C1 segment of cervical spinal cord (tissue), 14 donors: ENCODE measurements at places on chromosomes 3 and 15.

GRCh38 chr15:71662306-71662705 is 148.0 kb upstream of the NR2E3 start:
- no peak for DNase-seq

- DNase-seq = no peak
Measured at GRCh38 chr15:71043373-71043772, 71.9 kb upstream of the THSD4 start.

DNA sequence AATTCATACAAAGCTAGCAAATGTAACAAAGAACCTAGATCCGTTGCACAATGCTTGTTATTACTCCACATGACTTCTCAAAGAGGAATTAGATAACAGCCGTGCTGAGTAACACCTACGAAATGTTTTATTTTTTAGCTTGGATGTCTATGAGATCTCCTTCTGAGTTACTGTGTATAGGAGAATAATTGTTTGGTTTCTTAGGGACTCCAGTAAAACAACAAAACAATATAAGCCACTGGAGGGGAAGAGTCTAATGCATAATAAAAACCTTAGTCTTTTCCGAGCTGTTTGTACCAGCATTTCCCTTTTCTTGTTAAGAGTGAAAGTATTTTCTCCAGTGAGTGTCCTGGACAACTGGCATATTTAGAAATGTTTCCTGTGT is 15.6 kb downstream of the SNAP23 start:
- DNase-seq = no peak

- DNase-seq = no peak
Measured at GRCh38 chr3:59717679-59718205, 667.9 kb upstream of the CFAP20DC start.

- no peak for DNase-seq
Measured at GRCh38 chr3:69890084-69890483, 109.4 kb upstream of the SAMMSON start.

GRCh38 chr3:113834983-113835382 is 3.6 kb upstream of the GRAMD1C start:
- no peak for DNase-seq

- peak; percentile 76 for DNase-seq
Measured at GRCh38 chr3:4977001-4977852, 2.0 kb upstream of the BHLHE40 start.

DNA sequence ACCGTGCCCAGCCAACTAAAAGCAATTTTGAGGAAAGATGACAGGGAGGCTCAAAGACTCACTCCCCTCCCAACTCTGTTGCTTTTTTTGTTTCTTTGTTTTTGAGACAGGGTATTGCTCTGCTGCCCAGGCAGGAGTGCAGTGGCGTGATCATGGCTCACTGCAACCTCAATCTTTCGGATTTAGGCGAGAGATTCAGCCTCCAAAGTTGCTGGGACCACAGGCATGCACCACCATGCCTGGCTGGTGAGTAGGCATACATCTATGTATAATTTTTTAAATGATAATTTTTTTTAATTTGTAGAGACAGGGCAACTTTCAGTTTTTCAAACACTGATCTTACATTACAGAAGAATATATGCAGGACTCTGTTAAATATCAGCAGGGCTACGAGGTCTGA is 15.8 kb upstream of the THUMPD3 start:
- no peak for DNase-seq

DNA sequence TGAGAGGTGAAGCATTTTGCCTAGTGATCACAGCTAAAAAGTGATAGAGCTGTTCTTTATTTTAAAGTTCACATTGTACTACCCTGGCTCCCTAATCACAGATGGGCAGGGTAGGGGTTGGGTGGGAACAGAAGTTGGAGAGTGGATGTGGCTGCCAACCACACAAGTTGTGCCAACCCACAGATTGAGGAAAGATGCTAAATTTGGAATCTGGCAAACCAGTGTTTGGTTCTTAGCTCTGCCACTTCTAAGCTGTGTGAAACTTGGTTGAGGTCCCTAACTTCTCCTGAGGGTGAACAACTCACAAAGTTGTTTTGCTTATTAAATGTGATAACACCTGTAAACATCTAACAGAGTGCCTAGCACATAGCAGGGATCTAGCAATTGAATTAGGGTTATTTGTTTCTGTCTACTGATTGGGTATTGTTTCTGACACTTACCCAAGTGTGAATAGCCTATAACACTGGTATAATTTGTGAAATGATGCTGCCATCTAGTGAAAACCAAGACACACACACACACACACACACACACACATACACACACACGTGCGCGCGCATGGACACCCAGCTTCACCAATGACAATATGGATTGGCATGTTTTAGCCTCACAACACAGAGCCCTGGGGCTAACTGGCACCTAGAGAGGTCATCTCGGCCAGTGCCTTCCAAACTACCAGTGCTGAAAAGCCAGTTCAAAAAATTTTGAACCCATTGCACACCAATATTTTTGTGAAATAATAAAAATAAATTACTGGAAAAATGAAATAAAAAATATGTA is 25.3 kb downstream of the ADGRG7 start:
- no peak for DNase-seq

GRCh38 chr3:152797751-152798432 is 37.0 kb upstream of the P2RY1 start:
- DNase-seq = no peak

DNA sequence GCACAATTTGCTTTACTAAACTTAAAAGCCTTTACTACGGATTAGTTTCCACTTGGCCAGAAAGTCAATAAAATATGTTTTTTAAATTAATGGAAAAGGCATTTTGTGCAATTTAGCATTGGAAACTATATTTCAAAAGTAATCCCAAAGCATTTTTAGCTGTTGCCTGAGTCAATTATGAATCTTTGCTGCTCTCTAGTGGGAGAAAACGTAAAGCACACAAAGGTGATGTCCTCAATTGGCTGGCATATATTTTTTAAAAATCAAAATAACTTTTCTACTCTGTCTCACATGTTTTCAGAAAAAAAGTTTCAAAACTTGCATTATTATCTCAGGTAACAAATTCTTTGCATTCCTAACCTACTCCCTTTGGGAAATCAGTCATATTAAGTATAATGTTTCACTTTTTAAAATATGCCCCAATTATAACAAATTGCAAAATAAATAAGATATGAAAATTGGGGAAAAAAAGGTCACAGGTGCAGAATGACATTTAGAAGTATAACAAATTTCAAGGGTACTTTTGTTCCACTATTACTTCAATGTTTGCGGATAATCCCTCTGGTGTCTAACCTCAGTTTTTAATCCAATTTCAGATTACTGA is 47.2 kb upstream of the TEX55 start:
- DNase-seq = no peak

- DNase-seq = no peak
Measured at GRCh38 chr3:157134620-157135191, 25.2 kb downstream of the CCNL1 start.

DNA sequence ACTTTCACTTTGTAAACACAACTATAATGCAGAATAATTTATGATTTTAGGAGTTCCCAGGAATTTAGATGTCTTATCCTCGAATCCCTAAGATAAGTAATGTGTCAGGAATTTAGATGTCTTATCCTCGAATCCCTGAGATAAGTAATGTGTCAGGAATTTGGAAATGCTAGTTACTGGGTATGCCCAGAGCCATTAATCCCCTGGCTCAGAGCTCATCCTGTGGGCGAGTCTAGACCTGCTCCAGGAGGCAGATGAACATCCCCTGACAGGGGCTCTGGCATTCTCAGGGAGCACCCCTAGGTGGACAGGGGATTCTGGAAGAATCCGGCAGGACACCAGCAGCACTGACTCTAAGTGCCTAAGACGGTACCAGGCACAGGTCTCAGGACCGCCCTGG is 163.3 kb downstream of the ARRDC4 start:
- no peak for DNase-seq

DNA sequence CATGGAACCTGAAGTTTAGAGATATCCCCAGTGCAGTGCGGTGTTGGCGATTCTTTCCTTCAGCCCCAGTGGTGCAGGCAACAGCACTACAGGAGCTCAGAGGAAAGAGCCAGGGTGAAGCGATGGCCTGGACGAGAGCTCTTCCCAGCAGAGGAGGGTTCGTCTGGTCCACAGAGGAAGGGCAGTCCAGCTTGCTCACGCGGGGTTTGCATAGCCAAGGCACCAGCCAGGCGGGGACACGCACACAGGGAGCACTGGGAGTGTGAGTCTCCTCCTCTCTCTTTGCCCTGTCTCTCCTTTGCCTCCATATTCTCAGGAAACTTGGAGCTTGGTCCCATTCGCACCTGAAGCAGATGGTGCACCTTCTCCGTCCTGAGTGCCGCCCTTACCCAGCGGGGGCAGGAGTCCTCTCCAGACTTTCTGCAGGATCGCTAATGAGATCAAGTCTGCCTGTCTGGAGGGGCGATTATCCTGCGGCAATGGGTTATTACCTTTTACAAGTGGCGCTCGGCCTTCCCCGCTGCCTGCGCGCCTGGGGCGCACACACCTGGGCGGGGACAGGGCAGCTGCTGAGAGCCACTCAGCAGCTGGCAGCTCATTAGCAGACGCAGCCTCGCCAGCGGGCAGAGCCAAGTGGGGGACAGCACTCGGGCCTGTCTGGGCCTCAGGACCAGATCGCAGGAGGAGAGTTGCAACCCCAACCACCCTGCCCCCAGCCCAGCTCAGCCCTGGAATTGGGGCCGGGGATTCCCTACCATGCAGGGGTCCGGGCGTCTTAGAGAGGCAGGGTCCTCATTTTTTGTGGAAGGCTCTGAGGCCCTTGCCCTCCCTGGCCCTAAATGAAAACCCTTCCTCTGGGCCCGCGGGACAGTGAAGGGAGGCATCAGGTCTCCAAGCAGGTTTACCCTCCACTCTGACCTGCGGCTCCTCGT is 119.0 kb upstream of the MEF2A start:
- DNase-seq = no peak
